ENCODE measurements at places on chromosomes 1 and 21.

DNA sequence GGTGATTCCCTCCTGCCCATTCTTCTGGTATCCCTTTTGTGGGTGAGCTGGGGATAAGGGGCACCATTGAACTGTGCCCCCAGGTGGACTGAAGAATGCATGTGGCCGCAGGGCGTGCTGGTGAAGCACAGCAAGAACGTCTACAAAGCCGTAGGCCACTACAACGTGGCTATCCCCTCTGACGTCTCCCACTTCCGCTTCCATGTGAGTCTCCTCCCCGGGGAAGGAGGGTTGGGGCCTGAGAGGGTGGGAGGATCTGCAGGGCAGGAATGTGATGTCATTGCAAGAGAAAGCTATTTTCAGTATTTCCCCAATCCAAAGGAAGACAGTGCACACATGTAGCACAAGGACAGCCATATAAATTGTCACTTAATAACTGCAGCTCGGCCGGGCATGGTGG lies 7.5 kb upstream of the KPNA6 start:
- DNase-seq: no peak

DNA sequence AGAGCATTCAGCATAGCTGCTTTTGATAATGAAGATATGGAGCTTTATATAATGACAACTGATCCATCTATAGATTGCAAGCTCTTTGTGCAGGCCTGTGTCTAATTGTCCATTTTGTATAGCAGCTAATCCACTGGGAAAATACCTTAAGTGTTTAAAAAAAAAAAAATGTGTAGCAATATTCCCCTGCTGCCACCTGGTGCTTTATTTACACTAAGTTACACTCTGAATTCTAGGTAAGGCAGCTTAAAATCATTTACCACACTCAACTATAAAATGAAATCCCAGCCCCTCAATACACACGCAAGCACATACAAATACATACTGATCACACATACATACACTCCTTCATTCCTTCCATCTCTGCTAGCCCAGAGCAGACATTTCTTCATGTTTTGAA lies 49.1 kb upstream of the BCL9 start:
- no peak for DNase-seq

DNA sequence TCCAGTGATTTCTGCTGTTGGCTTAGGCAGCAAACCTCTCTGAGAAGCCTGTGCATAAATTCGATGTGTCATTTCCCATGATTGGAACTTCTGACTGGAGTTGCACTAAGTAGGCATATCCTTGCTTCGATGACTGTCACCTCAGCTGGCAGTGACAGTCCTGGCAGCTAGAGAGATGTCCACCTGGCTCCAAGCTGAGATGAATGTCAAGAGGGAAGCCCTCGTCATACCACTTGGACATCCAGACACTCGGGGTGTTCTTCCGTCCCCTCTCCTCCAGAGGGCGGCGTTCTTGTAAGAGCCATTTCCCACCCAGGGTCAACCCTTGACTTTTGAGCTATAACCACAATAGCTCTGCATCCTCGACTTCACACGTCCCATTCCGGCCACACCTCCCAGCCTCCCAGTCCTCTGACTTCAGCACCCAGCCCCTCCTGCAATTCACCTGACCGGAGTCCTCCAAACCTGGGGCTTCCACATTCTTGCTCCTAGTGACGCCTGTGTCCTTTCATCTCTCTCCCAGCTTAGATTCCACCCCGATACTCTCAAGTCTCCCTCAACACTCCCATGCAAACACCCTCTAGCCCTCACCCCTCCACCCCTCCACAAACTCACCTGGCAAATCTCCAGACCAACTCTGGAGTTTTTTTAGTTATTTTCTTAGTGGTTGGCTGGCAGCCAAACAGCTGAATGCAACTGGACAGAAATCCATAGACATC lies 17.3 kb downstream of the CA6 start:
- DNase-seq: no peak

DNA sequence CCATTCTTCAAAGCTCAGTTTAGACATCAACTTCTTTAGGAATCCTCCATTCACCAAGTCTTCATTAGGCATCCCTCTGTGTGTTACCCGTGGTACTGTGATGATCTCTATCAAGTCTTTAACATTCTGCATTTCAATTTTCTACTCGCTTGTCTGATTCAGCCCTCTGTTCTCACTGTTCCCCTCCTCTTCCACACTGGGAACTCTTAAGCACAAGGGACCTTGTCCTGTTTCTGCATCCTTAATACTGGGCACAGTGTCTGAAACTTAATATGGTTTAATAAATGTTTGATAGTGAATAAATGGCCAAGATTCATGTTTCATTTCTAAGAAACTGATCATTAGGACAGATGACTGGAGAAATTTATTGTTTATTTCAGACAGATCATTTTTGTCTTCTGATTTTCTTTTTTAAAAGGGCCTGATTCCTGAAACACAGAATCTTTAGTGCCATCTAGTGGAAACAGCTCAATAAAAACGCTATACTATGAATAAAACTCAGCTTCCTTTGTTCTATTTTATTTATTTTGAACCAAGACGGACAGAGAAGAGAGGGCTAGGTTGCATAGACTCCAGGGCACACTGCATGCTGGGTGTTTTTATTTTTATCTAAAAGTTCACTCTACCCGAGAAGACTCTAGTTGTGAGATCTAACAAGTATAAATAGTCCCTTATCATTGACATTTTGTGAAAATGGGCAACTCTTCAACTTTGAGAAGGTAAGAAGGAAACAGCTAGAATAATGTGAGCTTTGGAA lies 7.0 kb upstream of the TRIM45 start:
- DNase-seq: no peak

DNA sequence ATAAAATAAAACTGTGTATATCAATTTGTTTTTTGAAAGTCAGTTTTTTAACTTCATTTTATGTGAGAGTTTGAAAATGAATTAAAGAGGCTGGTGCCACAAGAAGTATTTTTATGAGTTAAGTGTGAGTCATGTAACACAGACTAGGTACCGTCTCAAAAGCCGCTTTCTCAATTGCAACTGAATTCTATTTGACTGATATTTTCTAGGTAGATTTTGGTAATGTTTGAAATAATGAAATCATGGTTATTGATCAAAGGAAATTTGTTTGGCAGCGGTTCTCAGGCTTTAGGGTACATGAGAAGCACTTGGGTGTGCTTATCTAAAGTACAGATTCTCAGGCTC lies 4.6 kb downstream of the SNX27 start:
- DNase-seq: no peak

- DNase-seq: no peak
These were observed 35.5 kb upstream of the IL20 start for GRCh38 chr1:206829875-206830274.

DNA sequence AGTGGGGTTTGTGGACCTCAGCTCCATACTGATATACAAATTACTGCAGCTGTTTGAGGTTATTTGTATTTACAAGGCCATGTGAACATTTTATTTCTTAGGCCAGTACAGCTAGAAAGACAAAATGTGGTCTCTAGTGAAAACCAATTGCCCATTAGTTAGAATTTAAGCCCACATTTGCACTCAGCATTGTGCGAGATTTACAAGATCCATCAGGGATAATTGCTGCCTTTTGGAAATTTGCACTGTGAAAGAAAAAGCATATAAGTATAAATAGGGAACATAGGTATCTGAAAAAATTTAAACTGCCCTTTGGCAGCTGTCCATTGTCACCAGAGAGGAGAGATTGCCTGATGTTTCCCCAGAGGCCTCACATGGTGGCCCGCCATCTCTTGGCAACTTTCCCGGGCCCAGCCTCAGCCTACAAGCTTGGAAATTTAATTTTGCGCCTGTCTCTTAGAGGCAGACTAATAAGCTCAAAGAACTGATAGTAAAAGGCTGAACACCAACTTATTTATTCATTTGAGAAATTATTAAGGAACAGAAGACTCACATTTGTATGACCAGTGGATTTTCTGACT lies 120.7 kb downstream of the MAP3K21 start:
- no peak for DNase-seq

- no peak for DNase-seq
These were observed 8.9 kb upstream of the KCNE1 start for GRCh38 chr21:34520764-34521508.

- DNase-seq: no peak
These were observed 83.6 kb upstream of the FOXD3 start for GRCh38 chr1:63238721-63239120.

GRCh38 chr1:78410643-78411042 lies 80.1 kb upstream of the PTGFR start:
- no peak for DNase-seq

GRCh38 chr1:221284028-221284427 lies 404.8 kb downstream of the HLX start:
- no peak for DNase-seq

DNA sequence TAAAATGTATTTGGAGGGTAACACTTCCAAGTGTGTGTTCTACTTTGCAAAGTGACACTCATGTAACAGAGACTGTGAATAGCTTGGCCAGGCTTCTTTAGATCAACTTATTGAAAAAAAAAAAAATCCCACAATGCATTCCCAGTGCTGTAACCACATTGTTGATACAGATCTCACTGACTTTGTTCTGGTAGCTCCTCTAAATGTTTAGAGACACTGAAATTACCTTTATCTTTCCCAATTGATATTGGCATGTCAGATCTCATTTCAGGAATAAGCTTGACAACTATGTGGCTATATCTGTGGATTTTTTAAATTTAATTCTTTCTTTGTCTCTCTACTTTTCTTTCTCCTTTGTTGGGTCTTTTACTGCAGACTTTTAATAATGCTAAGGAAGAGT lies 1018.9 kb upstream of the PRMT6 start:
- DNase-seq: no peak

DNA sequence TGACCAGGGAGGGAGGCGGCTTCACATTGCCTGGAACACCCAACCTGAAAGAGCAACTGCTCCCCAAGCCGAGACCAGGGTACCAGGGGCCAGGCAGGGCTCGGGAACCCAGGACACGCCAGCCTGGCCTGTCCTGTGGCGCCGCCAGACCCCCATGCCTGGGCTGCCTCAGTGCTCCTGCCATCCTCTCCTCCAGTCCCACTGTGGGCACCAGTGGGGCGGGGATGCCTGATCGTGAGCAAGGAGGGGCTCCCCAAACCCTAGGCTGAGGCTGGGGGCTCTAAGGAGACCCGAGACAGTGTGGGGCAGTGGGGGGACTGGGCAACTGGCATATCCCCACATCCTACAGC lies 45.1 kb downstream of the WNT9A start:
- no peak for DNase-seq

DNA sequence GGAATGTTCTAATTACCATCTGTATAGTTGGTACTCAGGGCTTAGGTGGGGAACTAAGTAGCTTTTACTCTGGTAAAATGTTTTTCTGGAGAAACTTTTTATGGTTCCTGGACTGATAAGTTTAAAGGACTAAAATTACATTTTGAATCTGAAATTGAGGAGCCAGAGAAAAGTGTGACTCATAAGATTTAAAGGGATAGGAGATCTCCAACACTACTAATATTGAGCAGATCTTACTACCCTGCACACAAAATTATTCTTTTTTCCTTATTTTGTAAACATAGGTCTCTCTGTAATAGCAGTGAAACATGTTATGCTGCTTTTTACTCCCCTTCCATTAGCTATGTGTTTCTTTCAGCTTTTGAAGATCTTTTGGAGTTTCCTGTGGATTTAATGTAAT lies 32.5 kb downstream of the MTF2 start:
- DNase-seq: no peak

GRCh38 chr1:207872621-207873020 lies 38.3 kb downstream of the CD34 start:
- DNase-seq: no peak

GRCh38 chr1:4176841-4177240 lies 276.8 kb upstream of the C1orf174 start:
- DNase-seq: no peak

DNA sequence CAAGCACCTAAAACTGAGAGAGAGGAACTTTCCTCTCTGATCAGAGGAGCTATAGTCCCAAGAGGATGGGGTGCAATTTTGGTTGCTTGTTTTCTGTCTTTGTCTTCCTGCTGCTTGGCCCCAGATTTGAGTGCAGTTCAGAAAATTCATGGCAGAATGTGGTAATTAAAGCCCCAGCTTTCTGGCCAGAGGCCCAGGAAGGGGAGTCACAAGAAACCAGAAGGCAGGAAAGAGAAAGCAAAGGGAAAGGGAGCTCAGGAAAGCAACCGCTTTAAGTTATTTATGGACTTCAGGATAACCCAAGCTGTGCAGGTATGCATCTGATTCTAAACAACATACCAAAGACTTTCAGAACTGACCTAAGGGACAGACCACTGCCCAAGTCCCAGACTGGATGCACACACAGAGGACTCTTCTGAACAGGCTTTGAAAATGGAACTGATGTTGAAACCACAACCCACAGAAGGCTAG lies 88.8 kb downstream of the ST3GAL3 start:
- peak; percentile 66 for DNase-seq

DNA sequence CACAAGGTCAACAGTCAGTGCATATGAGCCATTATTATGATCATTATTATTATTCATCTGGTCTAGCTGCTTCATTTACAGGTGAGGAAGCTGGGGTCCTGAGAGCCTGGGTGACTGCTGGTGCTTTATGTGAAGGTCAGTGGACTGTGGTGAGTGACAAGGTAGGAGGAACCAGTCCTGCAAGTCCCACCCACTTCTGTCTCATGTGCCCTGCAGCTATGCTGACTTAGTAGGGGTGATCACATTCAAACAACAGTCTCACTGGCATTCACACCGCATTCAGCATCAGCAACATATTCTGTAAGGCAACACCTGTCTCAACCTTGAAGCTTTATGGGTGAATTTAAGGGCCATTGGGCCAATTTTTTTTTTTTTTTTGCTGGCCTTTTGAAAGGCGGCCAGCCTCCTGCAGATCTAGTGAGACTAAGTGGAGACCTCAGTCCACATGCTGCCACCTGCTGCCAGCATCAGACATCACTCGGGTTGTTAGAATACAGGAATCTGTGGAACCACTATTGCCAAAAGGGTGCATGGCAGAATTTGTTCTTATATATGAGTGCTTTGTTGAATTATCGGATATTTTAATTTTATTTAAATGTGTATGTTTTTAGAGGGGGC lies 59.9 kb upstream of the CACNA1E start:
- DNase-seq: no peak

- DNase-seq: no peak
These were observed 71.3 kb upstream of the BEND5 start for GRCh38 chr1:48848035-48848434.

- no peak for DNase-seq
These were observed 24.4 kb downstream of the GRHL3 start for GRCh38 chr1:24343412-24344089.

DNA sequence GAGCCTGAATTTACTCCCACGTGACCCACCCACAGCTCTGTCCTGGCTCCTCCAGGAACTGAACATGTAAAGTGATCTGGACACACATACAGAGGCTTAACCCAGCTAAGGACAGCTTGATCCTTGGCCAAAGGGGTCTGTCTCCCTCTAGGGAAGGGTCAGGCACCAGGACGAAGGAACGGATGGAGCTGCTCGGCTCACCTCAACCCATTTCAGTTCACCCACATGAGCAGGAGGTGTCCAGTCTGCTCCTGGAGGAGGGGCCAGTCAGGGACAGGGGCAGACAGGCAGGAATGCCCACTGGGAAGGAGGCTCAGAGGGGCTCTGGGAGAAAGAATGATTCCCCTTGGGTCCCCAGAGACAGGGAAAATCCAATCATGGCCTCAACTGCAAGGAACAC lies 567.2 kb downstream of the PTPRU start:
- no peak for DNase-seq
